ENCODE measurements at places on chromosomes 5 and 9.

- no peak for DNase-seq
These were observed 114.8 kb downstream of the TLE4 start for GRCh38 chr9:79686381-79687130.

DNA sequence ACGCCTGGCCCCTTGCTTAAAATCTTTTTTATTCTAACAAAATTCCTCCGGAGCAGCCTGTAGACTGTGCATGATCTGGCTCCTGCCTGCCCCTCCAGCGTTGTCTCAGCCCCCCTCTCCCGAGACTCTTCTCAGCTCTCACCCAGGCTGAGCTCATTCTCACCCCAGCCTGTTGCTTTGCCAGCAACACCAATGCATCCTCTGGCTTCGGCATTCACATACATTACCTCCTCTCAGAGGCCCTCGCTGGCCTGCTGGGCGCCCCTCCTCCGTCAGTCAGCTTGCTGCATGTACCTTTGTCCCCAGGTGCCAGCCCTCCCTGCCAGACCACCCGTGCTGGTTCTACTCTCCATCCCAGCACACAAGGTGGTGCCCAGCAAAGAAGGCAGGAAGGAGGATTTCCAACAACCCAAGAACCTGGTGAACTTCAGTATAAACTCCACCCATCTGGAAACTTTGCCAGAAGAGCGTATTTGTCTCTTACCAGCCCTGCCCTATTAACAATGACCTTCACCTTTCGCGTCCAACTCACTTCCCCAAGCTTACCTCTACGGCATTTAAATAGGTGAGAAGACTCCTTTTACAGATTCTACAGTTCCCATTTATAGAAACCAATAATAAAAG lies 35.0 kb downstream of the MYO10 start:
- DNase-seq = no peak

DNA sequence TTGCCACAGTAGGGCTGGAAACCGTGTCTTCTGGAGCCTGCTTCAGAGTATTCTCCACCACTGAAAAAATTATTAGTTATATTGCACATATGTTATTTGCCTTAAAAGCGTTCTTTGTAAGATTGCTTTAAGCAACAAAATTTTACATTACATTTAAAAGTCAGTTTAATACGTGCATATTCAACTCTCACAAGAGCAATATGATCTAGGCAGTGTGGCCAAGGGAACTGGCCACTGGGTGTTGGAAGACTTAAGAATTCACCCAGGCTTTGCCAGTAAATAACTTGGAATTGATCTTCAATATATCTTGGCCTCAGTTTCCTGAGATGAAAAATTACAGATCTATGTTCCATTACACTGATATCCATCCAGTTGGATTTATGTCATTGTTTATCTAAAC lies 694.4 kb downstream of the EFNA5 start:
- no peak for DNase-seq

DNA sequence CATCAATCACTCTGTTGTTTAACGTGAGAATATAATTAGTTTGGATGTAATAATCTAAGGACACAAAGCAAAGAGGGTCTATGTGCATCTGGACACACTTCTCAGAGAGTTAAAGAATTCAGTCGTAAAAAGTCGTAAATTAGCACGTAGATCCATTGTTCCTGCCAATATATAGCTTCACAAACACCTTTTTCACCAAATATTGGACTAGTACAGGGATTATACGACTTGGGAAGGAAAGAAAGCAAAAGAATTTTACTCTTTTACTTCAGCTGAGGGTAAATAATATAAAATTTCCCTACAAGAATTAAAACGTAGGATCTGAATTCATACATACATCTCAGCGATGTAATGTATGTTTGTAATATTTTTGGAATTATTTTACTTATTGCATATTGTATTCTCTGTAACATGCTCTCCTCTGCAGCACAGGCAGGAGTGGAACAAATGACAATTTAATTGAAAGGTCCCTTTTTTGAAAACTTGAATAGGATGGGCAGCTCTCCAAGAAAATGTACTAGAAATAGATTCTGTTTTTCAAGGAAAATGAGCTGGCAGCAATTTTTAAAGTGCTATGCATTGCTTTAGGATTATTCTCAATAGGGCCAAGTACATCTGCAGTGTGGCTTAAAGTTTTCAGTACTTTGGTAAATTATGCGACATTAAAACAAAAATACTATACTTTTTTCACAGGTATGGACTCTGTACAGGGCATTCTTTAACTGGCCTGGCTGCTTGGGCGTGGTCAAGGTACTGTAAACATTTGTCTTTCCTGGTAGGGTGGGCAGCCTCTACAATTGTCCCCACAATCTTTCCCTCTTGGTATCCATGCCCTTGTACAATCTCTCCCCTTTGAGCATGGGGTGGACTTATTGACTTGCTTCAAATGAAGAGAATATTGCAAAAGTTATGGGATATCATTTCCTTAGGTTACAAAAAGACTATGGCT lies 39.7 kb upstream of the HSD17B4 start:
- DNase-seq = no peak
